ENCODE measurements at places on chromosomes 2 and 18.

GRCh38 chr2:234950435-234950729 lies 1.4 kb upstream of the SH3BP4 start:
- DNase-seq = no peak

DNA sequence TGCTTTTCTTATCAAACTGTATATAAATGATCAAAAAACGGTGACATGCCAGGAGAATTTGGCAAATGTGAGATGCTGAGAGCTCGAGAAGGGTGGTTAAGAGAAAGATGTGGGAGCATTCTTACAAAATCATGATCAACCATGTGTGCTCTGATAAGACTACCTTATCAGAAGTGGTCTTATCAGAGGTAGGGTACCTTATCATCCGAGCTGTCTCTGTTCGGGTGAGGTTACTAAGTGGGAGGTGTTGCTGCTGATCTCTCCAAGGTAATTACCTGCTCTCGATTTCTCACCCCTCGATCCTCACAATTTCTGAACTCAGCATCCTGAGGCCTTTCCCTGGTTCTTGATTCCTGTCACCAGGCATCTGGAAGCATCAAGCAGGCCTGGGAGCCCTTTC lies 813.0 kb upstream of the ID2 start:
- no peak for DNase-seq

DNA sequence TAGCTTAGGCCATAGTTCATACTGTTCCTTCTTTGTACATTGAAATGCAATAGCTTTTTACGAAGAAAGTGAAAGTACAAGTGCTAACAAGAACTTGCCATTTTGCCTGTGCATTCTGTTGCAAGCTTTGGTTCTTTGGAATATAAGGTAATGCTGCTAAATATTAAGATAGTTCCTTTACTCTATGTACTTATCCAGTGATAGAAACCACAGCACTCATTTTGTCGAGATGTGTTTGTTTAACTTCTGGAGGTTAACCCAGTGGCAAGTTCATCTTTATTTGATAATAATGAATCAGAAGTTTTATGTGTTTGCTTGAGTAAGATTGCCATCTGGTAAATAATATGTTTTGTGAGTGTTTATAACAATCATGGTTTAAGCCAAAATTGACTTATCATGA lies 373.1 kb upstream of the FANCL start:
- no peak for DNase-seq

DNA sequence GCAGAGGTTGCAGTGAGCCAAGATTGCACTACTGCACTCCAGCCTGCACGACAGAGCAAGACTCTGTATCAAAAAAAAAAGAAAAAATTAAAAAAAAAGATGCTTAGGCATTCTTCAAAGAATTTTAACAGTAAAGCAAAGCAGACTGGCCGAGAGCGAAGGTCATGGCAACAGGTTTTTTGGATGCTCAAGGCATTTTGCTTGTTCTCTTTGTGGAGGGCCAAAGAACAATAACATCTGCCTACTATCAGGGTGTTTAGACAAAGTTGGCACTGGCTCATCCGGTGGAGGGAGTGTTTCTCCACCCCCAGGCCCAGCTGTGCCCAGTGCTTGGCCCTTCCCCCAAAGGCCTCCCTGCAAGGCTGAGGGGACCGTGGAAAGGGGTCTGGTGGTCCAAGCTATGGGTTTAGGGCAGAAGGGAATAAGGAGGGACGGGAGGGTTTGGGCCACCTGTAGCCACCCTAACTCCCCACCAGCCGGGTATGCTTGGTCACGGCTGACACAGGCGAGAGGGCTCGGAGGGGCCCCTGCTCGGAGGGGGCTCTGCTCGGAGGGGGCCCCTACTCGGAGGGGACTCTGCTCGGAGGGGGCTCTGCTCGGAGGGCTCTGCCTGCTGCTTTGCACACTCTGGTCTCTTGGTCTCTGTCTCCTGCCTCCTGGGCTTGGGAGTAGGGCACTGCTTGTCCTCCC lies 26.7 kb upstream of the ALLC start:
- DNase-seq = no peak

DNA sequence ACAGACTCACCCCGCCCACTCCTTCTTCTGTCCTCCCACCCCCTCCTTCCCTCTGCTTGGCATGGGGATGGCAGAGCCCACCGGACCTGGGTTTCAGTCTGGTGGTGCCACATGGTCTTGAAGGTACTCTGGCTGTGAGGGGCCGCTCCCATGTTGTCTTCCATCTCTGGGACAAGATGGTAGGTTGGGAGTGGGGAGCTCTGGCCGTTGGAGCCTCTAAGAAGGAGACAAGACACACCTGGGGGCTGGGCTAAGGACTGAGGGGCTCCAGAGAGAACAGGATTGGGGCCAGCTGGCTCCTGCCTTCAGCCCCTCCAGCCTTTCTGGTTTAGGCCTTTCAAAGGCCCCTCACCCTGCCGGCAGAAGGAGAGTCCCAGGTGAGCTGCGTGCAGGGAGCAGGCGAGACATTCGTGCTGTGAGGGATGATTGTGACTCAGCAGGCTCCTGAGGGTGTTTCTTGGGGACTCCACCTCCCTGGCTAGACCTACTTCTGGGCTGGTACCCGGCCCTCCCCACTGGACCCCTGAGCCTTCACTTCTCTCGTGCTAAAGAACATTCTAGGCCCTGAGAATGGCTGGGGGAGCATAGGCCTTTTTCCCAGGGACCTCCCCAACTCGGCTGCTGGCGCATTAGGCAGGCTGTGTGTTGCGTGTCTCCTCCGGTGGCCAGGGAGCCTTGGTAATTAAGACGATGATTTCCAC lies 128.2 kb upstream of the HAAO start:
- no peak for DNase-seq

GRCh38 chr2:164974221-164974620 lies 18.9 kb upstream of the SLC38A11 start:
- no peak for DNase-seq

DNA sequence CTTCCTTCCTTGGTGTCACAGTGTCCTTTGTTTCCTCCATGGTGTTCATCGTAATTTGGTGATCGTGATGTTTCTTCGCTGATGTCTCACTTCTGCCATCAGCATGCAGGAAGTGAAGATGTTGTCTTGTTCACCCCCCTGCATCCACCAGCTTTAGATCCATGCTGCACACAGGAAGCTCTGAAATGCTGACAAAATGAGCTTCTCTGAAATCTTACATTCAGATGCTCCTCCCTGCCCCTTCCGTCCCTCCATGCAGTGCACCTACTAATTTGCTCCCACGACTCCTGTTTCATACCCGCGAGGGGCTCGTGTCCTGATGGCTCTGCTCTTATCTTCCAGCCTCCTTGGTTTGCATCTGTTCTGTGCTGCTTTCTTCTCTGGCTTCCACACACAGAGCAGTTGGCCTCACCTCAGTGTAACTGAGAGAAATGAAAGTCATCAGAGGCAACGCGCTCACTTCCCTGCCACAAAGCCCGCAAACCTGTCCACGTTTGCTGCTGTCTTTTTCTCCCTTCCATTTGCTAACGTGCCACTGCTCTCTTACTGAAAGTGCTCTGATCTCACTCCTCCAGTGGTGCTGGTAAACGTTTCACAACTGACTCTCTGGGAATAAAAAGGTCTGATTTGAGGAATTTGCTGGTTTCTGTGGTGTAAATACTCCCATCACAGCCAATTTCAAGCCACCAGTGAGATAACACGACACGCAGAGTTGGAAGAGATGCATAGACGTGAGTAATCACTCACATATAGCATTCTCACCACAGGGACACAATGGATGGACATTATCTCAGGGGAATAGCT lies 41.0 kb upstream of the MGAT4A start:
- no peak for DNase-seq

GRCh38 chr2:66578687-66579106 lies 143.8 kb downstream of the MEIS1 start:
- no peak for DNase-seq

All from putamen (tissue), 1 donor.